ENCODE measurements at places on chromosomes 2 and 18. TPM values are rescaled to one million over a fixed set of nuclear protein-coding genes. Genes with fewer than 3 reads are reported as not detected.

DNA sequence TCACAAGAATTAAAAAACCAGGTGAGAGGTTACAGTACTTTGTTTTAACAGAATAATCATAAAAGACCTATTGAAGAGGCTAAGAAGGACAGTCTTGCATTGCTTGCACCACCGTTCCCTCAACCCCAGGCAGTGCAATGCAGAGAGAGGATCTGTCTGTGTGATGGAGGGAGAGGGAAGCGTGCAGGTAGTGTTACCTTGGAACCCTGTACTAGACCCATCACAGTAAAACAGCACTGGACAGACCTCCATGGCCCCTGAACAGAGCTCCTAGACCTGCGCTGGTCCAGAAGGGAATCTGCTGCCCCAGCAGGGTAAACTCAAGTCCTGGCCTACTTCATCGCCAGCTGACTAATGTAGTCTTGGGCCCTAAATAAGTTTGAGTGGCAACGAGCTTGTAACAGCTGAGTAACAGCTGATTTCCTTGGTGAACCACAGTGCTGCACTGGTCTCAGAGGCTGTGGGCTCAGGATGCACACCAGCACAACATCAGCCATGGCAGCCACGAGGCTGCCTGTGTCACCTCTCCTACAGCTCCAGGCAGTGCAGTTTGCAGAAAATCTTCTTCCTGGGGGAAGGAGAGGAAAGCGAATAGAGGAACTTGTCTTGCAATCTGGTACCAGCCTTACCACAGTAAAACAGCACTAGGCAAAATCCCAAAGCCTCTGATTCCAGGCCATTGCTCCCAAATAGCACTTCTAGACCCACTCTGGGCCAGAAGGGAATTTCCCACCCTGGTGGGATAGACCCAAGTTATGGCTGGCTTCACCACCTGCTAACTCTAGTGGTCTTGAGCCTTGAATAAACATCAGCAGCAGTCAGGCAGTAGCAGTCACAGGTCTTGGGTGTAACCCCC lies 417.2 kb downstream of the CDH7 start:
- DNase-seq = no peak

DNA sequence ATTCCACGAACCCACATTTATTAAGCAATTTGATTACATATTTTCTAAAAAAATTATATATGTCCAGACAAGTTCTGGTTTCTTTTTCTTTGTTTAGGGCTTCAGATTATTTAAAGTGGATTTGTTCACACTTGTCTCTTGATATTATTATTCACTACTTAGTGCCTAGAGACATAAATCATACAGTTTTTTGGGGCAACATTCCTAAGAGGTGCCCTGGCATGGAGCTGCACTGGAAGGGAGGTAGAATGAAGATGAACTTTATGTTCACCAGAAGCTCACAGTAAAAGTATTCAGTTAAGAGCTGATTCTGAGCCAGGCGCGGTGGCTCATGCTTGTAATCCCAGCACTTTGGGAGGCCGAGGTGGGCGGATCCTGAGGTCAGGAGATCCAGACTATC lies 762.7 kb upstream of the TMEFF2 start:
- DNase-seq = no peak

- no peak for DNase-seq
Observed at GRCh38 chr2:29495536-29496060, 380.4 kb downstream of the CLIP4 start.

Gene TWIST2
- 14.8 TPM for polyA plus RNA-seq

Gene VSNL1
- 1.1 TPM for polyA plus RNA-seq

Gene CCT4
- polyA plus RNA-seq = 84.3 TPM

Gene NDC80
- polyA plus RNA-seq = 1.1 TPM

GRCh38 chr18:23981369-23981980 lies 33.1 kb upstream of the TTC39C start:
- DNase-seq = no peak
